ENCODE measurements at places on chromosomes 5 and 9. TPM values are rescaled to one million over a fixed set of nuclear protein-coding genes. Genes with fewer than 3 reads are reported as not detected.
A peak's percentile ranks its signal among the peaks of the same experiment; 100 is the strongest.

GRCh38 chr5:173563246-173563645 lies 53.2 kb downstream of the BOD1 start:
- no peak for DNase-seq

DNA sequence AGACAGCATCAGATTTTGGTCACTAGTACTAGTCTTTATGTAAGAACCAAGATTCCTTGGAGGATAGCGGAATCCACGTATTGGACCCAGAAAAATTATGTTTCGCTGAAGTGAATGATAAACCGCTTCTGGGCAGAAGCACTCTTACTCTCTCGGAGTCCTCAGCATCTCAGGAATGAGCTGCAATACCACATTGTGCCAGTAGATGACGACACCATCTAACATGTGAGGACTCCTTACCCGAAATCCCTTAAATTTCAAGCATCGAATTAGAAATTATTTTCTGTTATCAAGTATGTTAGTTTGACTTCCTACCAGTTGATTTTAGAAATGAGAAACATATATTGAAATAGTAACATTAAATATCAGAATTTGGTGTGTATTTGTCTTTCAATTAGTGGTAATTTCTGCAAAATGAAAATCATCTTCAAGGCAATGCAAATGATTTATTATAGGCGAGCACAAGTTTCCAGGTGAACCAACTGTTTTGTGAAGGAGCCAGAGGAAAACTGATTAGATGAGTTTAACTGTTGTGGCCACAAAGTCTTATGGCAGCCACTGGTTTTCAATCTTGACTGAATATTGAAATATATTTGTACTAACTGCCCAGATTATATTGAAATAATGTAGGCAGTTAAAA lies 66.0 kb upstream of the CAMK4 start:
- peak; percentile 70 for DNase-seq

- no peak for DNase-seq
These were observed 31.7 kb downstream of the GSN start for GRCh38 chr9:121299467-121300282.

GRCh38 chr9:129939431-129939830 lies 103.6 kb downstream of the FNBP1 start:
- DNase-seq, result no peak

- DNase-seq, result peak; percentile 12
These were observed 454.0 kb downstream of the DIRAS2 start for GRCh38 chr9:90188656-90189055.

DNA sequence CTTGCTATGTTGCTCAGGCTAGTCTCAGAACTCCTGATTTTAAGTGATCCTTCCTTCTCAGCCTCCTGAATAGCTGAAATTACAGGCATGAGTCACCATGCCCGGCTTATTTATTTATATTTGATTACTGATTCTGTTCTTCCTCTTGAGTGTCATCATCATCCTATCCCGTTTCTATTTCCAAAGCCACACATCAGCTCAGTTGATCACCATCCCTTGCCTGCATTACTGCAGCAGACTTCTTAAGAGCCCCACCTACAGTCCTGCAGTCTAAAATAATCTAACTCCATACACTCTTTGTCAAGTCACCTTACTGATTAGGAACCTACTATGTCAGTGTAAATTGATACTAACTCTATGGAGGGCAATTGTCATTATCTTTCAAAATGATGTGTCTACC lies 138.9 kb upstream of the RAI14 start:
- DNase-seq, result no peak

- DNase-seq, result no peak
These were observed 1028.5 kb upstream of the ACO1 start for GRCh38 chr9:31355965-31356364.

DNA sequence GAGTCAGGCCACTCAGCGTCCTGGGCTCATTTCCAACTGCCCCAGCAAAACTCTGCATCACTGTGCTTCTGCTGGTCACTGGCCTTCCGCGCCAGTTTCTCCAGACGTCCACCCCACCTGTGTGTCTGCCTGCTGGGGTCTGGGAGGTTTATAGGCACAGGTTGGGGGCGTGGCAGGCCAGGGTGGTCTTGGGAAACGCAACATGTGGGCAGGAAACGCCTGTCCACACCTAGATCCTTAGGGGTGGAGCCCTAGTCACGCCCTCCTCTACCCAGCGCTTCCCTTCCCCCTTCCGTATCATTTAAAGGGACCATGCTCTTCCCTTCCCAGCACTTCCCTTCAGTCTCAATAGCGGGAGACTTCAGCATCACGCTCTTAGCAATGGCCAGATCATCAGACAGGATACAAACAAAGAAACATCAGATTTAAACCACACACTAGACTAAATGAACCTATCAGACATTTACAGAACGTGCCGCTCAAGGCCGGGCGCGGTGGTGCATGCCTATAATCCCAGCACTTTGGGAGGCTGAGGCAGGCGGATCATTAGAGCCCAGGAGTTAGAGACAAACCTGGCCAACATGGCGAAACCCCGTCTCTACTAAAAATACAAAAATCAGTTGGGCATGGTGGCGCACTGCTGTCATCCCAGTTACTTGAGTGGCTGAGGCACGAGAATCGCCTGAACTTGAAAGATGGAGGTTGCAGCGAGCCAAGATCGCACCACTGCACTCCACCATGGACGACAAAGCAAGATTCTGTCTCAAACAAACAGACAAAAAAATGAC lies 11.8 kb upstream of the BTNL9 start:
- no peak for DNase-seq

DNA sequence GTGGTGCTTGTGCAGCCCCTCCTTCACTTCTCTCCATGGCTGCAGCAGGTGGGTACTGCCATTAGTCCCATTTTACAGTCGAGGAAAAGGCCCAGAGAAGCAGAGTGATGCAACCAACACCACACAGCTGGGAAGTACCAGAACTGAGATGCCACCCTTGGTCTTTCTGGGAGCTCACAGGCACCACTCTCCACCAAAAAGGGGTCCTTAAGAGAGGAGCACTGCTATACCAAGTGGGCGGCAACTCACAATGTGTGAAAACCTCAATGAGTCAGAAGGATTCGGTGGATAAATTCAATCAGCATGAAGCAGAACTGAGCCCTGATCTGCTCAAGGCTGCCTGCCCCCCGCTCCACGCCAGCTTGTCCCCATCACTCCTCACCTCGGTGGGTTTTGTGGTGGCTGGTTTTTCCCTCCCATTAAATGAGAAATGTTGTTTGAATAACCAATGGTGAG lies 213.7 kb downstream of the FSTL4 start:
- no peak for DNase-seq

GRCh38 chr5:14506661-14507060 lies 74.9 kb upstream of the OTULINL start:
- no peak for DNase-seq

- DNase-seq, result no peak
These were observed 3.3 kb upstream of the DCTN3 start for GRCh38 chr9:34623374-34624235.

- no peak for DNase-seq
These were observed 37.5 kb upstream of the SUSD3 start for GRCh38 chr9:93020771-93021670.

DNA sequence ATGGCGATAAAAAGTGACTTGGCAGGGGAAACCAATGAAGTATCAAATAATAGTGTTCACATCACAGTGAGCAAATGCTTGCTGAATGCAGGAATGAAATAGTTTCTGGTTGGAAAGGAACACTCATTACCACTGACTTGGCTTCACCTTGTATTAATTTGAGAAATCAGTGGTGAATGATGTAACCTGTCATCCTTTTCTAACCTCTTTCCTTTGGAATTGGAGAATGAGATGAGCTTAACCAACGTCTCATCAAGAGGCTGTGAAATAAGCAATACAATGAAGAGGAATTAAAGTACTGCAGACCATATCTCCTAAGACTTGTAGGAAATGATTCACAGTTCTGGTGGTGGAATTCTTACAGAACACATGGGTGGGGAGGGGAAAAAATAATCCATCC lies 192.2 kb downstream of the DMAC1 start:
- DNase-seq, result no peak

DNA sequence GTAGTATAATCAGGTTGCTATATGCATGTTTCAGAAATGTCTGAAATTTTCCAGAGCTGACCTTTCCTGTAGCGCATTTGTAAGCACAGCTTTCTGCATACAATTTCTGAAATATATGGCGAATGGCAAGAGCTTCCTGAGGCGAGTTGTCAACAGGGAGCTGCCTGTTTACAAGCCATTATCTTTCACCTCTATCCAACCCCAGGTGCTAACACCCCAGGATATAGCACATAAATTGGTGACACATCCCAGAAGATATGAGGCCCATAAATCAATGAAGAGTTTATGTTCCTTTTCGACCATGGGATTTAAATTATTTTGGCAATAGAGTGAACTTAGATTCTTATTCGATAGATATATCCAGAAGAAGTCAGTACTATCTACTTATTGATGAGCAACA lies 379.8 kb downstream of the KDM4C start:
- no peak for DNase-seq

DNA sequence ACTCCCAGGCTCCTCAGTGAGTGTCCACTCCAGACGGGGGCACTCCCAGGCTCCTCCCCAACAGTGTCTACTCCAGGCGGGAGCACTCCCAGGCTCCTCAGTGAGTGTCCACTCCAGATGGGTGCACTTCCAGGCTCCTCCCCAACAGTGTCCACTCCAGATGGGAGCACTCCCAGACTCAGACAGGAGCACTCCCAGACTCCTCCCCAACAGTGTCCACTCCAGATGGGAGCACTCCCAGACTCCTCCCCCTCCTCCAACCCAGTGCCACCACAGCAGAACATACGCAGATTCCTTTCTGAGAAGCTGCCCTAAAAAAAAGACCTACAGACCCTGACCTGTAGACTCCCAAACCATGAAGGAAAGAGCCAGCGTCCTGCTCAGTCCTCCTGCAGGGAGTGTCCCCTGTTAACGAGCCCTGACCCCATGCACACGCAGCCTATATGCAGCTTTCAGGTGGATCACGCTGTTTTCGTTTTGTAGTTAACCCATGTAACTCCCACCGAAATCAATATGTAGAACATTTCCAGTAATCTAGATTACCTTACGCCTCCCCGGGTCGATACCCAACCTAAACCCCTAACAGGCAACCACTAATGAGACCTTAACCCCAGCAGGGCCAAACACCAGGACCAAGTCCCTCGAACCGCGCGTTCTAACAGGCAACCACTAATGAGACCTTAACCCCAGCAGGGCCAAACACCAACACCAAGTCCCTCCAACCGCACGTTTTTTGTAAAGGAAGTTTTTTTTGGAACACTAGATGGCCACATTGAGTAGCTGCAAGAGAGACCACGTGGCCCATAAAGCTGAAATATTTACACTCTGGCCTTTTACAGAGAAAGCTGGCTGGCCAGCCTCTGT lies 15.7 kb downstream of the PNPLA7 start:
- DNase-seq, result no peak

- DNase-seq, result no peak
These were observed 526.4 kb downstream of the NR2F1-AS1 start for GRCh38 chr5:93054424-93055163.

GRCh38 chr5:165508861-165509260 lies 2003.4 kb downstream of the MAT2B start:
- no peak for DNase-seq

DNA sequence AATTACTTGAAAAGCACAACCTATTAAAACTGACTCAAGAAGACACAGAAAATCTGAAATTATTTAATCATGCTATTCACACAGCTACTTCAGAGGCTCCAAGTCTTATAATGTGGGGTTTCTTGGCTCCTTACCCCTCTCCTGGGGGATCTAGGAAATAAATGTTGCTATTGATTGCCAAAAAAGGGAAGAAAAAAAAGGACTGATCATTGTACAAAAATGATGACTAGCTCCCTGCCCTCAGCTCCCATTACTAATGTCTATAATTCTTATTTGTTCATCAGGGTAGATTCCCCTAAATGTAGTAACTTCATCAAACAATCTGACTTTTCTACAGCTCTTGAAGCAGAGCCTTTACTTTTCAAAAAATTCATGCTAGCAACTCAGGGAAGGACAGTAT lies 3.3 kb upstream of the SMC5 start:
- no peak for DNase-seq

- no peak for DNase-seq
These were observed 24.3 kb upstream of the TRIM32 start for GRCh38 chr9:116662646-116663310.

- no peak for DNase-seq
These were observed 12.8 kb upstream of the KCNV2 start for GRCh38 chr9:2704504-2704903.

- no peak for DNase-seq
These were observed 199.3 kb upstream of the PDE4D start for GRCh38 chr5:60092671-60093422.

DNA sequence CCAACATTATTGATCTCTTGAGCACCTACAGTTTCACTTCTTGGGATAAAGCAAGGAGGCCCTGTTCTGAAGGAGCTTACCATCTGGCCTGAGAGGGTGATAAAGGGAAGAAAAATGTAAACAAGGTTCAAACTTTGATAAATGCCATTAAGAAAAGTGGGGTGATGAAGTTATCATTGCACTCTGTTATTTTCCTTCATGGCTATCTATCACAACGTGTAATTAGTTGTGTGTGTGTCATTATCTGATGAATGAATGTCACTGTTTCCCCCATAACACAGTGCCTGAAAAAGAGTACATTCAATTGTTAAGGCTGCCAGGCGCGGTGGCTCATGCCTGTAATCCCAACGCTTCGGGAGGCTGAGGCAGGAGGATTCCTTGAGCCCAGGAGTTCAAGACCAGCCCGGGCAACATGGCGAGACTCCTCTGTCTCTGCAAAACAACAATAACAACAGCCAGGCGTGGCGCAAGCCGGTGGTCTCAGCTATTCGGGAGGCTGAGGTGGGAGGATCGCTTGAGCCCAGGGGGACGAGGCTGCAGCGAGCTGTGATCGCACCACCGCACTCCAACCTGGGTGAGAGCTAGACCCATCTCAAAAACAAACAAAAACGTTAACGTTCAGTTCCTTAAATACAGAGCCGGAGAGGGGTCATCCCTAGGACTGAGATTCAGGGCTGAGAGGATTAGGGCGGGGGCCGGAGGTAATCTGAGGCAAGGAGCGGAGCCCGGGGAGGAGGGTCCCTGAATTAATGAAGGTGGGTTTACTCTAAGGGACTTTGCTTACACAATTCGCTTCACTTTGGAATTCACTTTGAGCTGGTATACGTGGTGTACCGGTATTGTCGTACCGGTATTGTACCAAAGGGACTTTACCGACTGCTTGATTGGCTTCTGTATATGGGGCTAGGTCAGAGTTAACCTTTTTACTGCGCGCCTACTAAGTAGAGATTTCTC lies 917 bp downstream of the NHP2 start:
- DNase-seq, result no peak

Gene HK3
- 118 TPM for total RNA-seq

Gene BRD9
- 82.2 TPM for total RNA-seq

Gene GIN1
- total RNA-seq, result 8.0 TPM

Gene KCNV2
- total RNA-seq, result not detected

Gene TMEM252
- total RNA-seq, result not detected

Gene ENTPD2
- not detected for total RNA-seq

Gene PCDHA12
- not detected for total RNA-seq

Gene EPB41L4A
- 1.3 TPM for total RNA-seq

Gene ORM2
- total RNA-seq, result not detected

Gene CDKN2A
- not detected for total RNA-seq

Gene NELFB
- total RNA-seq, result 64.2 TPM

Gene LCN9
- not detected for total RNA-seq
